ENCODE measurements at places on chromosomes 4 and X.

GRCh38 chrX:9317176-9317575 is 147.7 kb upstream of the TBL1X start:
- peaks cover 15% of the 10 kb centered on the region for H3K4me1 ChIP-seq
- no peak overlapping the region for H3K27ac ChIP-seq
- H3K36me3 ChIP-seq = no peaks in the 10 kb centered on the region
- no peak for DNase-seq
- H3K4me3 ChIP-seq = no peak overlapping the region

GRCh38 chr4:108919226-108919893 is 156.5 kb upstream of the ETNPPL start:
- H3K27me3 ChIP-seq = peaks cover 6% of the 10 kb centered on the region
- H3K36me3 ChIP-seq = no peaks in the 10 kb centered on the region
- H3K27ac ChIP-seq = no peak overlapping the region
- DNase-seq = no peak
- no peaks in the 10 kb centered on the region for H3K4me1 ChIP-seq

GRCh38 chr4:84502955-84503373 is 3.9 kb upstream of the NKX6-1 start:
- no peak overlapping the region for H3K27ac ChIP-seq
- peaks cover 7% of the 10 kb centered on the region for H3K4me1 ChIP-seq
- peaks cover 67% of the 10 kb centered on the region for H3K27me3 ChIP-seq
- DNase-seq = no peak
- H3K36me3 ChIP-seq = peaks cover 10% of the 10 kb centered on the region
- H3K4me3 ChIP-seq = no peak overlapping the region

- H3K27ac ChIP-seq = no peak overlapping the region
- H3K36me3 ChIP-seq = no peaks in the 10 kb centered on the region
- H3K4me3 ChIP-seq = no peak overlapping the region
- no peaks in the 10 kb centered on the region for H3K27me3 ChIP-seq
Measured at GRCh38 chr4:67291644-67292043, 253.7 kb downstream of the CENPC start.

DNA sequence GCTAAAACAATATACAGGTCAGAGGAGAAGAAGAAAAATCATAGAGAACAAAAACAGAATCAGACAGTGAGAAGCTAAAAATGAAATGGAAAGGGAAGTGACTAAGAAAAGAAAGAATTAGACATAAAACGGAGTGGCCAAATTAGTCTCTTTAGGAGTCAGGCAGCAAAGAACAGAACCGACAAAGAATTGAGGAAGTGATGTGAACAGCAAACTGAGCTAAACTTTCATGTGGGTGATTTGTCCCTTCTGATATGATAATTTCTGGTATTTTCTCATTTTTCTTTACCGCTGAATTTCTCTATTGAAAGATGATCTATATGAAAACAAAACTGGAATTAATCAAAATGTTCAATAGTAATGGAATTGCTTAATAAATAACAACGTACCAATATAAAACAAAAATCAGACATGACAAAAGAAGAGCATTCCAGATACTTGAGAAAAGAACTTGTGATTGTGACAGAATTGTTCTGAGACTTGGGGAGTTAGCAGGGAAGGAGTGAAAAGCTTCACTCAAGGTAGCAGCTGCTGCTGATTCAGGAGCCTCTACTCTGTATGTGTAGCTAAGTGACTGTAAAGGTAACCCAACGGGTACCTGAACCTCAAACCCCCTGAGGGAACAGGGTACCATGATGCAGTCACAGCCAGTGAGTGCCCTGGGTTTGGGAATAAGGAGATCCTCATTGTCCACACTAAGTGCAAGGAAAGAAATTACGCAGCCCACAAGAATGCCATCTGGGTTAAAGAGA is 8.8 kb downstream of the TAPT1 start:
- H3K4me3 ChIP-seq = peak overlapping the region; percentile 47
- H3K36me3 ChIP-seq = peaks cover 37% of the 10 kb centered on the region
- H3K27me3 ChIP-seq = no peaks in the 10 kb centered on the region
- no peak for DNase-seq
- H3K4me1 ChIP-seq = peaks cover 71% of the 10 kb centered on the region
- peak overlapping the region; percentile 52 for H3K27ac ChIP-seq

GRCh38 chr4:185504098-185505047 is 30.9 kb downstream of the PDLIM3 start:
- H3K36me3 ChIP-seq = no peaks in the 10 kb centered on the region
- no peak overlapping the region for H3K4me3 ChIP-seq
- H3K27ac ChIP-seq = no peak overlapping the region
- peaks cover 33% of the 10 kb centered on the region for H3K27me3 ChIP-seq

DNA sequence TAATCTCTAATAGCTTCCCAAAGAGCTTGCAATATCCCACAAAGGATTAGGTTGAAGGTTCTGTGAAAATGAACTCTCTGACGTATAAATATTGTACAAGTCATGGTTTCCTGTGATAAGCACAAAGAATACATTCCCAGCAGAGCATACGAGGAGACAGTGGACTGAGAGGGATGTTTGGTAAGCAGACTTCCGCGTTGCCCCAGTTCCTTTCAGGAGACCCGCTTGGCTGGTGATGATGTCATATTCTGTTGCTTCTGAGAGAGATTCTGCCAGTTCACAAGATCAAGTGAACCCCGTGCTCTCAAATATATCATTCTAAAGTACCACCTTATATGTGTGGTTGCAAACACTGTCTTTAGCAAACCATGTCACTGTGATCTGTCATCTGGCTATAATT is 323.9 kb upstream of the CASK start:
- no peak overlapping the region for H3K27ac ChIP-seq
- no peaks in the 10 kb centered on the region for H3K36me3 ChIP-seq
- no peak overlapping the region for H3K4me3 ChIP-seq
- DNase-seq = no peak
- no peaks in the 10 kb centered on the region for H3K4me1 ChIP-seq

- H3K4me1 ChIP-seq = no peaks in the 10 kb centered on the region
- DNase-seq = no peak
- no peak overlapping the region for H3K4me3 ChIP-seq
- no peaks in the 10 kb centered on the region for H3K27me3 ChIP-seq
- H3K27ac ChIP-seq = no peak overlapping the region
Measured at GRCh38 chr4:132333724-132334047, 815.4 kb upstream of the PCDH10 start.

DNA sequence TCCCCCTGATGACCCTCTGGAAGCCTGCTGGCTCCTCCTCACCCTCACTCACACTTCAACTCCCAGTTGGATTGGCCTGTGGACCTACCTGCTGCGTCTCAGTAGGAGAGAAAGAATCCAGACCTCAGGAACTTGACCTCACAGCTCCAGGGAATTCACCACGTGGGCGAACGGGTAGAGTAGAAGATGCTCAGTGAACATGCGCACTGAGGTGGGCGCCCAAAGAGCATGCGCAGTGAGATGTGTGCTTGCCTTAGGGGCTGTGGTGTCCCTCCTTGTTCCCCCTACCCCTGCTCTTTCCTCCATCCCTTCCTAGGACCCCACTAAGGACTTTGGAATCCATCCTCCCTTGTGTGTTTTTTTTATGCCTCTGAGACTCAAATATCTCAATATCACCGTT is 12.9 kb downstream of the FOXR2 start:
- H3K4me3 ChIP-seq = no peak overlapping the region
- DNase-seq = no peak
- no peaks in the 10 kb centered on the region for H3K36me3 ChIP-seq
- H3K4me1 ChIP-seq = no peaks in the 10 kb centered on the region

GRCh38 chr4:102787096-102787881 is 26.5 kb upstream of the MANBA start:
- peaks cover 22% of the 10 kb centered on the region for H3K4me1 ChIP-seq
- no peaks in the 10 kb centered on the region for H3K27me3 ChIP-seq
- DNase-seq = no peak
- peaks cover 9% of the 10 kb centered on the region for H3K36me3 ChIP-seq
- no peak overlapping the region for H3K4me3 ChIP-seq

DNA sequence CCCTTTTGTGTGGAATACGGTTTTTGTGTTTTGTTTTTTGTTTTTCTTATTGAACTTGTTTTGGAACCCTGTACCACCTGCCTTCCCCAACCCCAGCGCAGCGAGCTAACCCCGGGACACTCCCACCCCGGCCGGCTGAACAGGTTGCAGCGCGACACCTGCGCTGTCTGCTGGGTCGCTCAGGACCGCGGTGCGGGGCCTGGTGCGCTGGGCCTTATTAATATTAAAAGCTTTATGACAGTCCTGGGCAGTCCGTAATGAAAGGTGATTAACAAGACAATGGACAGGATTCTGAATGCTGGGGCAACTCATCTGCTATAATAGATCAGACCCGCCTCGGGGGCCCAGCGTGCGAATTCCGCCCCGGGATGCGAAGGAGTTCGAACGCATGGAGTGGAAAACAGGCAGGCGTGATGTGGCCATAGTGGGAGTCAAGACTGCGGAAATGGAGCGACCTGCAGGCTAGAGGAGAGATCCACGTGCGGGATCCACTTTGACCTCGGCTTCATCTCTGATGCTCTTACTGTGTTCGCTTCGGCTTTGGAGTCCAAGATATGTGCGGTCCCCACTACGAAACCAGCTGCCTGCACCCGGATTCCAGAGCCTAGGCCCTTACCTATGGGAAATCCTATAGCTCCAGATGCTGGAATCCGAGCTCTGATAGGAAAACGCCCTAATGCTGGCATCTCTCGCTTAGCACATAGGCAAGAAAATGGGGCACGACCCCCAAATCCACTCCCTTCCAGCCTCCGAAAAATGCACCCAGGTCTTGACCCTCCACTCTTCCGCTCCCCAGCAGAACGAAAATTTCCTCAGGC is 69.0 kb upstream of the TMEM33 start:
- H3K27ac ChIP-seq = no peak overlapping the region
- DNase-seq = no peak
- peaks cover 7% of the 10 kb centered on the region for H3K4me1 ChIP-seq
- H3K4me3 ChIP-seq = no peak overlapping the region
- peaks cover 60% of the 10 kb centered on the region for H3K27me3 ChIP-seq
- no peaks in the 10 kb centered on the region for H3K36me3 ChIP-seq

GRCh38 chr4:68591204-68591603 is 15.1 kb upstream of the UGT2B17 start:
- H3K4me1 ChIP-seq = no peaks in the 10 kb centered on the region
- H3K27ac ChIP-seq = no peak overlapping the region
- H3K27me3 ChIP-seq = peaks cover 1% of the 10 kb centered on the region
- no peak for DNase-seq

DNA sequence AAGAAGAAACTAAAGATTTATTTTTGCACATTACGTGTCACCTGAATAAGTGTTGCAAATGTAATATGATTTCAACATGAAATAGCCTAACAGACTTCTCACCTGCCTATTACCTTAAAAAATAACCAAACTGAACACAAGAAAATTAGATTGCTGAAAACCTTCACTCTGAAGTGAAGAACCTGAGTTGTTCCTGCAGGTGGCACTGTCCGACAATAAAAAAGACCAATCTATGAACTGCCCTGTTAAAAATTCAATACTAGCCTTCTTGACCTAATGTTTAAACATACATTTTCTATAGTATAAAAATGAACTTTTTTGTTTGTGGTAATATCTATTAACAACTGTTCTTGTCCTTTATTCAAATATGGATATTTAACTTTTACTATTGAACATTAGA is 69.2 kb upstream of the PNPLA4 start:
- no peaks in the 10 kb centered on the region for H3K27me3 ChIP-seq
- no peaks in the 10 kb centered on the region for H3K36me3 ChIP-seq
- DNase-seq = peak; percentile 31
- no peaks in the 10 kb centered on the region for H3K4me1 ChIP-seq
- no peak overlapping the region for H3K4me3 ChIP-seq
- no peak overlapping the region for H3K27ac ChIP-seq

DNA sequence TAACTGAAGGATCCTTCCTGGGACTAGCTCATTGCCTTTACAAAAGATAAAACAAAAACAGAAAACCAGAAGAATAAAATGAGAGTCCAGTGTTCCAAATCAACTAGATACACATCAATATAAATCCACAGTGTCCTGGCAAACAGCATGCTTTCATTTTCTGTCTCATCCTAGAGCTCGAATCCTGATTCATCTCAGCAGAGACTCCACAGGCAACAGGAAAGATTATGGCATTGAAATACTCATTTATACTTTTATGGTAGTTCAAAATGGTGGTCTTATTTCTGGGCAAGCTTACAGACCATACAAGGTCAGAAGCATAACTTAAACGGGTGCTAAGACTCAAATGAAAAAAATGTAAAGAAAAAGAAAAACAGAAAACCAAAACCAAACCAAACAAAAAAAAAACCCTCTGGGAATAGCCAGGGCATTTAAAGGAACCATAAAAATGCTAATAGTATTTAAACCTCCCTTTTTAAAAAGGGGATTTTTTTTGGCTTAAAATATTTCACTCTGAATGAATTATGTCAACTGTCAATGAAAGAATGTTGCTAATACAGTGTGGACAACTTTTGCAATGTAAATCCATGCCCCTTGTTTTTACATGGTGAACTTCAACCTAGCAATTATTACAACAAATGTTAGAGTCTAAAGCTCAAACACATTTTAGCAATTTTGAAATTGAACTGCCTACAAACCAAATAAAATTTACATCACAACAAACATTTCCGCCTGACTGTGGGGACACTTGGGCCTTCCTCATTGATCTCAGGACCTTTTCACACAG is 57.9 kb downstream of the GPR101 start:
- H3K36me3 ChIP-seq = peaks cover 3% of the 10 kb centered on the region
- no peak for DNase-seq
- H3K27ac ChIP-seq = no peak overlapping the region
- no peak overlapping the region for H3K4me3 ChIP-seq
- no peaks in the 10 kb centered on the region for H3K27me3 ChIP-seq

GRCh38 chr4:7313347-7313811 is 121.0 kb downstream of the SORCS2 start:
- no peak for DNase-seq
- H3K4me3 ChIP-seq = no peak overlapping the region
- no peaks in the 10 kb centered on the region for H3K36me3 ChIP-seq
- peaks cover 6% of the 10 kb centered on the region for H3K27me3 ChIP-seq
- no peak overlapping the region for H3K27ac ChIP-seq

DNA sequence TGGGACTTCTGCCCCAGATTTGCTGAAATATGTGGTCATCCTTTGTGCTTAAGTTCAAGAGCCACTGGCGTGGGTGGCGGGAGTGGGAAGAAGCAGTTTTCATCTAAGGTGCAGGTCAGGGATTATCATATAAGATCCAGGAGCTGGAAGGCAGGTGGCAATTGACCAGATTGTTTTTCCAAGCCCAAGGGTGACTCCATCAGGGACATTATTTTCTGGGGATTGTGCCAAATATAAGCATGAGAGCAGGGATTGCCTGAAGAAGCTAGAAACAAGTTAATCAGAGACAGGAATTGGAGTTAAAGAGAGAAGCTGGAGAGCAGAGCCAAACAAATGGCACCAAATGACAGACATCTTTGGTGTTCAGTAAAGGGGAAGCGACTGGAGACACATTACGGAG is 19.4 kb upstream of the SEL1L3 start:
- H3K4me1 ChIP-seq = peaks cover 3% of the 10 kb centered on the region
- peaks cover 12% of the 10 kb centered on the region for H3K27me3 ChIP-seq
- no peaks in the 10 kb centered on the region for H3K36me3 ChIP-seq
- DNase-seq = no peak
- no peak overlapping the region for H3K27ac ChIP-seq

DNA sequence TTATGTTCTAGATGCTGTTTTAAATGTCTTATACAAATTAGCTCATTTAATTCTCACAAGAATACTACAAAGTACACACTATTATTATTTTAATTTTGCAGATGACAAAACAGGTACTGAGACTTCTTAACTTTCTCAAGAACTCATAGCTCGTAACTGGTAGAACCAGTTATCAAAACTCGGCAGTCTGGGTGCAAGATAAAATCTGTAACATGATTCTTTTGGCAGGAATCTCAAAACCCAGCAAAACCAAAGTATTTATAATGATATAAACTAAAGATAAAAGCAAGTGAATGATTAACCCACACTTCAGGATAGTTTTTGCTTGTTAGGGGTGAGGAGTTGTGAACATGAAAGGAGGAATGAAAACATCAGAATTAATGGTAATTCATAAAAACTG is 27.6 kb downstream of the CLNK start:
- no peaks in the 10 kb centered on the region for H3K36me3 ChIP-seq
- no peak overlapping the region for H3K27ac ChIP-seq
- peaks cover 18% of the 10 kb centered on the region for H3K4me1 ChIP-seq
- no peak overlapping the region for H3K4me3 ChIP-seq

Data from activated CD8-positive, alpha-beta T cell treated with anti-CD3 and anti-CD28 coated beads for 36 hours (primary cell).